ENCODE measurements at places on chromosomes 5 and 9.
A peak's percentile ranks its signal among the peaks of the same experiment; 100 is the strongest.

DNA sequence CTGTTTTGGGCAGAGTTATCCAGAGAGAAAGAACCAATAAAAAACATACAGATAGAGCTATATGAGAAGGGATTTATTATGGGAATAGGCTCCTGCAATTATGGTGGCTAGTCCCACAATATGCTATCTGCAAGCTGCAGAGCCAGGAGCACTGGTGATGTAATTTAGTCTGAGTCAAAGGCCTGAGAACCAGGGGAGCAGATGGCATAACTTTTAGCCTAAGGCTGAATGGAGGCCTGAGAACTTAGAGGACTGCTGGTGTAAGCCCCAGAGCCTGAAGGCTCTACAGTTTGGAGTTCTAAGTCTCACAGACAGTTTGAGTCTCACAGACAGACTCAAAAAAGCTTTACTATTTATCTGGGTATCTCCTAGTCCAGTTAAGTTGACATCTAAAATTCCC, 263.8 kb downstream of the FBXL7 start:
- DNase-seq, result no peak

DNA sequence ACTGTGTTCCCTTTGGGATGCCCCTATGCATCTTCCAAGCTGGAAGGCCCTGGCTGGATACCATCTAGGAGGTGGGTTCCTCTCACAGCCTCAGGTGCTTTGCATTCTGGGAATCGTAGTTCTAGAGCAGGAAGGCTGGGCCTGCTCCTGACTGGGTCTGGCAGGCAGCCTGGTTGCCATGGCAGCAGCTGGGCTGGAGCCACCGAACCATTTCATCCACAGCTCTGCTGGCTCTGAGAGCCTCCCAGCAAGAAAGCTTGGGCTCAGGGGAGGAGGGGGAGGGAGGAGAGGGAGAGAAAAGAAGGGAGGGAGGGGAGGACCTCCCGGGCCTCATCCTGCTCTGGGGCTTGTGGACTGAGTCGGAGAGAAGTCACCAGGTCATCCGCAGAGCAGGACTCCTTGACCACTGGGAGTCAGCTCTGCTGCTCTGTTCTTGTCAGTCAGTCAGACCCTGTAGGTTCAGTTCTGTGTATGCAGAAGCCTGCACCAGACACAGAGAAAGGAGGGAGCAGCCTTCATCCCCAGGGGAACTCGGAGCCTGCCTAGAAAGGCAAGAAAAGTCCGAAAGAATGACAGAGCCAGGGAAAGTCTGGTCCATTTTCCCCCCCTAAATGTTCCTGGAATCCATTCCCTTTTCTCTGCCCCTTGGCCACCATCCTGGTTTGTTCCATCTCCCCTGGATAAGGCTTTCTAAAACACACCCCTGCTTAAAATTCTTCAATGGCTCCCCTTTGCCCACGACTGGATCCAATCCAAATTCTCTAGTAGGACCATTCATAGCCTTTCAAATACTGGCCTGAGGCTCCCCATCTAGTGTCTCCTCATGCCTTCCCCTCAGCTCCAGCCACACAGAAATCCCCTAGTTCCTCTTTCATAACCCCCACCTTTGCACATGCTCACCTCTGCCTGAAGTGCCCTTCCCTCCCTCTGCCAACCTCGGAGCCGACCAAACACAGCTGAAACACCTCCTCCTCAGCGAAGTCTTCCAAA, 65.4 kb upstream of the ARAP3 start:
- DNase-seq, result peak; percentile 51

DNA sequence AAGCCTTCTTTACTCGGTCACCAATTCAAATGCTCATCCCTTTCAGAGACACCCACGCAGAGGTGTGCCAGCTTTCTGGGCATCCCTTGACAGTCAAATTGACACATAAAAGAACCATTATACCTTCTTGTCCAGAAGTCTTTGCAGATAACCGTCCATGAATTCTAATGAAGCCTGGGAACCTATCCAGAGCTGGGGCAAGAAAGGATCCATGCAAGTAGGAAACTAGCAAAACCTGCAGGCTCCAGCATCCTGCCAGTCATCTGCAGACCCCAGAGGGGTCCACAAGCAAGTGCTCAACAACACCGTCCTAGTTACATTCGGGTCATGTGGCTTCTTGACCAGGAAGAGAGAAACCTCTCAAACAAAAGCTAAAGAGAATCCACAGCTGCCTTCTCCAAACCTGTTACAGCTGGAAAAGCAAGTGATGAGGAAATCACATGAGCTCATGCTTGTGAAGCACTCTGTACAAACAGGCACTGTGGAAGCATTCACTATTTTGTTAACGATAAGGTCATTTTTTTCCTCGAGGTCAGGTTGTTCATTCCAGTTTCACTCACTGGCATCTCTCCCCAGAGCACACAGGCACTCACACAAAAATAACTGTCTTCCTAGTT, 80.2 kb upstream of the DMRT1 start:
- DNase-seq, result no peak

GRCh38 chr5:127307868-127308267, 17.3 kb downstream of the MEGF10 start:
- no peak for DNase-seq

DNA sequence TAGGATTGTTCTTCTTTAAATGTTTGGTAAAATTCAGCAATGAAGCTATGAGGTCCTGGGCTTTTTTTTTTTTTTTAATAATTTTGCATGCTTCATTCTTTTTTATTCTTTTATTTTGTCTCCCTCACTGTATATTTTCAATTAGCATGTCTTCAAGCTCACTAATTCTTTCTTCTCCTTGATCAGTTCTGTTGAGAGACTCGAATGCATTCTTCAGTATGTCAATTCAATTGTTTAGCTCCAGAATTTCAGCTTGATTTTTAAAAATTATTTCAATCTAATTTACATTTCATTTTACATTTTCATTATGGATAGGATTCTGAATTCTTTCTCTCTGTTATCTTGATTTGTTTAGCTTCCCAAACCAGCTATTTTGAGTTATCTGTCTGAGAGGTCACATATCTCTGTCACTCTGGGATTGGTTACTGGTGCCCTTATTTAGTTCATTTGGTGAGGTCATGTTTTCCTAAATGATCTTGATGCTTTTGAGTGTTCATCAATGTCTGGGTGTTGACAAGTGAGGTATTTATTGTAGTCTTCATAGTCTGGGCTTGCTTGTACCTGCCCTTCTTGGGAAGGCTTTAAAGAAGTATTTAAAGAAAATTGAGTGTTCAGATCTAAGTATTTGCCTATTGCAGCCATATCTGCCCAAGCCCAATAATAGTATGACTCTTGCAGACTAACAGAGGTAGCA, 9.1 kb downstream of the LURAP1L start:
- no peak for DNase-seq

DNA sequence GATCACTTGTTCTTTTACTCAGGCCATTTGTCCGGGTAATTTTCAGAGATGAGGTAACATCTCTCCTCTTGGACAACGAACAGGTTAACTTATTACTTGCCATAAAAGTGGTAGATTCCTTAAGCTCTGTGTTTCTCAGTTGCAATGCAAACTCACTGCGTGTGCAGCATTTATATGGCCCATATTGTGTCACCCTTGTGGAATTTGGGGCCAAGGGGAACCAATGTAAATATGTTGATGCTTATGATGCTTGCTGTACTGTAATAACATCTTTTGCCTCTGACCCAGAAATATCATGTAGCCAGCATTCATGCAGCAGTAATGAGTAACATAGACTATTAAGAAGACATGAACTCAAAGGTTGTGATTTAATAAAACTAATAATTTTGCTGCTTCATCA, 175.8 kb downstream of the ADAMTS6 start:
- no peak for DNase-seq

- DNase-seq, result no peak
Observed at GRCh38 chr5:56913766-56914165, 4.4 kb downstream of the SETD9 start.
